ENCODE measurements at places on chromosomes 6 and 20. TPM values are rescaled to one million over a fixed set of nuclear protein-coding genes. Genes with fewer than 3 reads are reported as not detected.

DNA sequence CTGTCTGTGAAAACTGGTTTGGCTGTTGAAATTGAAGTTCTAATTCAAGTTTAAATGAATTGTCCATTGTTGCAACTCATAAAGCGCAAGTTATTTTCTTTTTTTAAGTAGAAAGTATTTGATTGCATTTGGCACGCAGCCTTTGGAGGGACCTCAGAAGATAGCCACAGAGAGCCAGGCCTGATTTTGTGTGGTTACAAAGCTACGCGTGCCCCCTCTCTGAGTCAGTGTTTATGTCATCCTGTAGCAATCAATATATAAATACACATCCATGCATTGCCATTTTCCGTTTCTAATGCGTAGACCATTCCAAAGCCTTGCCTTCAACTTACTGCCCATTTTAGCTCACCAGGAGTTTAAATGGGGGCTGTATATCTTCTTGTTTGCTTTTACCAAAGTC is 173.2 kb downstream of the TMEM242 start:
- no peak for DNase-seq

GRCh38 chr6:68633972-68634725 is 933 bp upstream of the ADGRB3 start:
- DNase-seq, result no peak

The LRRC73 gene
- total RNA-seq, result 0.55 TPM

The JAG1 gene
- total RNA-seq, result 0.29 TPM

GRCh38 chr6:155228546-155229166 is 35.2 kb upstream of the CLDN20 start:
- DNase-seq, result no peak

The SLC24A3 gene
- not detected for total RNA-seq

- no peak for DNase-seq
These were observed 318.7 kb downstream of the SOX4 start for GRCh38 chr6:21912151-21912832.

Measured in CD4-positive, alpha-beta memory T cell (primary cell).